ENCODE measurements at places on chromosomes 6 and 20.

DNA sequence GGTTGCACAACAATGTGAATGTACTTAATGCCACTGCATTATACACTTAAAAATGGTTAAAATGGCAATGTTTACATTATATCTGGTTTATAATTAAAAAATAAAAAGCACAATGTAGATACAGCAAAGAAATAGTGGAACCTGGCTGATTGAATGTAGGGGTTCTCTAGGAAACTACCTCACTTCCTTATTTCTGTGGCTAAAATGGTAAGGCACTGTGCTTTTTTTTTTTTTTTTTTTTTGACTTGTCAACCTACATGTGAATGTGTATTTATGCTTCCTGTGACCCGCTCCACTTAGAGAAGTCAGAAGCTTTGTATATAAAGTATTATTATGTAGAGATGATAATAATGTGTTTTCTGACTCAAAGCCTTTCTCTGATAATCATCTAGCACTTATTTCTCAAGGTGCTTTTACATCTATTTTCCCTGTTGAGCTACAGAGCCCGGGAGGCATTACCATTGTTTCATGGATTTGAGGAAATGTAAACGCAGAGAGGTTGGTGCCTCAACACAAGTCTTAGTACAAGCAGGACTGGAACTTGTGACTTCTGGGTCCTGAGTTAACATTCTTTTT is 55.0 kb downstream of the SOX4 start:
- DNase-seq: no peak

GRCh38 chr20:44649126-44649525 is 2.4 kb downstream of the ADA start:
- no peak for DNase-seq

GRCh38 chr20:40536808-40537207 is 152.2 kb downstream of the MAFB start:
- no peak for DNase-seq

DNA sequence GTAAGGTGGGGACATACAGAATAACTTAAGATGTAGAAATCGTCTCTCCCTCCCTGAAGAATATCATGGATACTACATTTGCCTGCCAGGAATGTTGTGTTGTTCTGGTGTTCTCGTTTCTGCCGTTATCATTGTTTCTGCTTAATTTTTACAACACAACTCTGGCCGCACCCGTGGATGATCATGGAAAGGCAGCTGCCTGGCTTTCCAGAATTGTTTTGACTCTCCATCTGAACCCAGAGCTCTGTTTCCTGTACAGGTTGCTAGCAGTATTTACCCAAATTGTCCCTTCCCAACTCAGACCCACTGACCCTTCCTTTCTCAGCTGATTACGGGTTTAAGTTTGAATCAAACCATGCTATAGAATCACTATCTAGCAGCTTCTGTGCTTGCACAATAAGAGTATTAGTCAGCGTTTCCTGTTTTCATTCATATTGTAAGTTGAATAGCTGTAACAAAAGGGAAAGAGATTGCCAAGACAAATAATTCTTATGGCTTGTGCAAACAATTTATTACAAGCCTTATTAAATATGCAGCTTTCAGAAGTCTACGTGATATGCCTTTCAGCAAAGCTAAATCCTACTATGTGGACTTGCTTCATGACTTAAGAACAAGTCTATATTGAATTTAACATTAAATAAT is 139.0 kb downstream of the MTHFD1L start:
- no peak for DNase-seq

DNA sequence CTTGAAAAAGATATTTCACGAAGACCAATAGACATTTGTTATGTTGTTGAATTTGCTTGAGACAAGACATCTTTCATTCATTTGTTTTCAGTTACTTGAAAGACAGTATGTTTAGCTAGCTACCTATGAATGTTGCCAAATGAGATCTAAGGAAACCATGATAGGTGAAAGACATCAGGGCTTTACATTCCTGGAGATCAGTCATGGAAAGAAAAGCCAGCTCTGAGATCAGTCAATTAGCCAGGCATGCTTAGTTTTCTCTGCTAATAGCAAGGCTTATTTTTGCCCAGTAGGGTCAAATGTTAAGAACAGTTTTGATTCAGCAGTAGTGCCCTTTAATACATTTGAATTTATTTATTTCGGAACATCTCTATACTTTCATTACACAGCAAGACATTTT is 116.5 kb upstream of the EDN1 start:
- DNase-seq: no peak

DNA sequence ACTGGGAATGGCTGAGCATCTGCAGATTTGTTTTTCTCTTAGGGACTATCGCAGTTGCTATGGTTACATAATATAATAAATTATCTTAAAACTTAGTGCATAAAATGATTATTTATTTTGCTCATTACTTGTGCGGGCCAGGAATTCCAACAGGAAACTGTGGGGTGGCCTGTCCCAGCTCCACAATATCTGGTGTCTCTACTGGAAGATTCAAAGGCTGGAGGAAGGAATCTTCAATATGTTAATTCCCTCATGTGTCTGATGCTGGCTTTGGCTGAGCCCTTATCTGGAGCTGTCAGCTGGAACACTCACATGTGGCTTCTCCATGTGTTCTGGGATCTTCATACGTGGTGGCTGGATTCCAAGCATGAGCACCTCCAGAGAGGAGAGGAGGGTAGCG is 23.9 kb upstream of the B3GAT2 start:
- DNase-seq: no peak

GRCh38 chr20:13396826-13397225 is 175.8 kb downstream of the ISM1 start:
- DNase-seq: no peak

- DNase-seq: no peak
These were observed 93.0 kb downstream of the ANKRD6 start for GRCh38 chr6:89525786-89526562.

DNA sequence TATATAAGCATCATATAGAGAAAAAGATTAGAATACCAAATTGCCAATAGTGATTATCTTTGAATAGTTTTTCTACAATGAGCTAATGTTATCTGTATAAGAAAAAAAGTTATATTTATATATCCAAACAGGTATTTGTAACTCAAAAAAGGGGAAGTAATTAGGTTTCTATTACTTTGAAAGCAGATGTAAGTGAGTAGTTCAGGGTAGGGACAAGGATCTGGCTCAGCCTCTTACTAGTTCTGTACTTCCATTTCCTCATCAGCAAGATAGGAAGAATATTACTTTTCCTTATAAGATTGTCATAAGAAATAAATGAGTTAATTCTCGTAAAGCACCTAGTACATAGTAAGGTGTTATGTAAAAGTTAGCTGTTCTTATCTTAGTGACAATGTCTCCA is 32.2 kb downstream of the AHI1 start:
- DNase-seq: no peak

GRCh38 chr6:152922706-152923105 is 60.1 kb downstream of the FBXO5 start:
- DNase-seq: no peak

DNA sequence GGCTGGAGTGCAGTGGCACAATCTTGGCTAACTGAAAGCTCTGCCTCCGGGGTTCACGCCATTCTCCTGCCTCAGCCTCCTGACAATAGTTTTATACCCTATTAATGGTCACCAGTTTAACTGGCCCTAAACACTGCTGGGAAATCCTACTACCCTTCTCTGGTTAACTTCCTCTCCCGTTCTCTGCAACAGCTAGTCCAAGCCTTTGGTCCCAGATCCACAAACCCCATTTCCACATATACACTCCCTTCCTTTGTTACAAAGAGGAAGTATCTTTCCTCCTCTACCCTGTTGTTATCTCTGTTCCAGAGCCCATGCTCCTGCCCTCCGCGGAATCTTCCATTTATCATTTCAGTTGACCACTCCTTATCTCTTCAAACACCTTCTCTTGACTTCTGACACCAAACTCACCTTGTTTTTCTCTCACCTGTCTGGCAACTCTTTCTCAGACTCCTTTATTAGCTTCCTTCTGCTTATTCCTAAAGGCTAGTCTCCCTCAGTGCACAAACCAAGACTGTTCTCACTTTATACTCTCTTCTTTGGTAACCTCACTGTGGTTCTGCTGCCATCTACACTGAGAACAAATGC is 25.0 kb upstream of the TBC1D22B start:
- no peak for DNase-seq

GRCh38 chr6:43389730-43390295 is 20.4 kb upstream of the ZNF318 start:
- no peak for DNase-seq

GRCh38 chr6:52994031-52994838 is 849 bp downstream of the GSTA4 start:
- DNase-seq: no peak

- no peak for DNase-seq
These were observed 44.8 kb downstream of the AGPAT4 start for GRCh38 chr6:161228921-161229591.

DNA sequence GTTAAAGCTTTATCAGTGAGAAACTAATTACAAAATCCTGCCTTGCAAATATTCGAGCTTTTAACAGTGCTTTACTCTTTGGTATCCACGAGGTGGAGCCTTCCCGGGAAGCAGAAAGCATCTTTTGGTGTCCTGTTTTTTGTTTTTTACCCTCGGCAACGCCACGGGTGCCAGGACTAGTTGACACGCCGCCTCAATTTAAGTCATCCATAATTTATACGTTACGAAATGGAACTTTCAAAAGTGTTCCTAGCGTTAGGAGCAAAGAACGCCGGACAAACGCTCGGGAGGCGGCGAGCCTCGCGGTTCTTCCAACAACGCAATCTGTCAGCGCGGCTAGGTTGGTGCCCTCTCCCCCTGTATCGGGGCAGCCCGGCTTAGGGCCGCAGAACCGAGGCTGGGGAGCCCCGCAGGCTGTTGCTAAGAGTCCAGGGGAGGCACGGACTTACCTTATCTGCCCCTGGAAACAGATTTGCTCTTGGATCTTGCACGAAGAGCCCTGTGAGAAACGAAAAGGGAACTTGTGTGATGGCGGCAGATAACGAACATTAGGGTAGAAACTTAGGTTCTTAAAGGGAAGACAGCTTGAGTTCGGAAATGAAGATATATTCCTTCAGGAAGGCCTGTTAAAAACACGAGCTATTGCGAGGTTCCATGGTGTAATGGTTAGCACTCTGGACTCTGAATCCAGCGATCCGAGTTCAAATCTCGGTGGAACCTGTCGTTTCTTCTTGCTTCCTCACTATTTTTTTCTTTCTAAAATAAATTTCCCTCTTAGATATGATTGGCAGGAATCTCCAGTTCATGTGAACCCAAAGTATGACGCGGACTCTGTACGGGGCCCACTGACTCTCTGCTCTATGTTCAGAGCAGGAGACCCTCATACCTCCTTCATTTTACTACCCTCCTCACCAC is 46.2 kb upstream of the ZNF184 start:
- DNase-seq: no peak

- DNase-seq: no peak
These were observed 446.8 kb downstream of the TFAP2B start for GRCh38 chr6:51265426-51265825.

DNA sequence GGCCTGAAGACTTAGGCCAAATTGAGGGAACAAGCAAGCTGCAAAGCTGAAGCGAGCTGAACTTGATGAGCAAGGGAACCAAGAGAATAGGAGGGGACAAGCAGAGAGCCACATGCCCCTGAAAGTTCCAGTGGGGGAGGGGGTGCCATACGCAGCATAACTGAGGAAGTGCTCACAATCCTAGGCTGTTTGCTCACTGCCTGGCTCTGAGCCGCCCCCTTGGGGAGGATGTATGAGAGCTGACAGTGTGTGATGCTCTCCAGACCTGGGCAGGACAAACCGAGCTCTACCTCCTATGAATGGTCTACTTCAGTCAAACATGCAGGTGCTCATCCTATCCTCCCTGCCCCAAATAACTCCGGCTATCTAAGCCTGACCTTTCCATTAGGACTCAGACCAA is 52.1 kb downstream of the FAXC start:
- DNase-seq: no peak

GRCh38 chr20:56437196-56437960 is 25.3 kb downstream of the CASS4 start:
- no peak for DNase-seq

- no peak for DNase-seq
These were observed 127.5 kb downstream of the SASH1 start for GRCh38 chr6:148470156-148470555.

GRCh38 chr6:18211338-18211737 is 53.0 kb downstream of the DEK start:
- DNase-seq: no peak

DNA sequence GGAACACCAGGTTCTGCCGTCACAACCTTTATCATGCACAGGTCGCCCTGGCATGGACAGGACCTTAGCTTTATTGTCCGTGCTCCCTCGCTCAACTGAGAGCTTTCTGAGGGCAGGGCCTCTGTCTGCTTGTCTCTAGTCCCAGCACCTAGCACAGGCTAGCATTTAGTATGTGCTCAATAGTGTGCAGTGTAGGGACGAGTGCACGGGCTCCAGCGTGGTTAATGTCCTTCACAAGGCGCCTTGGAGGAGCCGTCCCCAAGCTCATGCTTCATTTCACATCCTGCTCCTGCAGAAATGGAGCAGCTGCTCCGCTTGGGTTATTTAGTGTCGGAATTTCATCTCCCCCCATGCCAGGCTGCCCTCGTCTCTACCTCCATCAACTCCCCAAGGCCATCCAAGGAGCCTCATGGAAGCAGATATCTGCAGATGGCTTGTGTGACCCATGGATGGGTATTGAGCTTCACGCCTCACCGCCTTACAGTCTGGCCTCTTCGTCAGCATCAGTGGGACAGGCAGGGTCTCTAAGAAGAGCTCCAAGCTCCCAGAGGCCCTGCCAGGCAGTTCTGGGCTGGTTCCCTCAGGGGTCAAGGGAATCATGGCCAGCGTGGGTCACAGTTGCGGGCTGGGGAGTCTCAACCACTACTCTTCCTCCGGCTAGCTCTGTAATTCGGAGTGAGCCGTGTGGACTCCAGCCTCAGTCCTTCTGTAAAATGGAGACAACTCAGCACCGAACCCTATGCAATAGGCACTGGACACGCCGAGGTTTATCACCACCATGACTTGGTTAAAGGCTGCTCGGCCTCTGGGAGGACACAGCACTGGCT is 60.8 kb upstream of the APCDD1L start:
- DNase-seq: no peak

GRCh38 chr6:7215131-7215530 is 97.9 kb downstream of the SSR1 start:
- no peak for DNase-seq

- no peak for DNase-seq
These were observed 31.2 kb downstream of the PARD6B start for GRCh38 chr20:50762435-50763220.

DNA sequence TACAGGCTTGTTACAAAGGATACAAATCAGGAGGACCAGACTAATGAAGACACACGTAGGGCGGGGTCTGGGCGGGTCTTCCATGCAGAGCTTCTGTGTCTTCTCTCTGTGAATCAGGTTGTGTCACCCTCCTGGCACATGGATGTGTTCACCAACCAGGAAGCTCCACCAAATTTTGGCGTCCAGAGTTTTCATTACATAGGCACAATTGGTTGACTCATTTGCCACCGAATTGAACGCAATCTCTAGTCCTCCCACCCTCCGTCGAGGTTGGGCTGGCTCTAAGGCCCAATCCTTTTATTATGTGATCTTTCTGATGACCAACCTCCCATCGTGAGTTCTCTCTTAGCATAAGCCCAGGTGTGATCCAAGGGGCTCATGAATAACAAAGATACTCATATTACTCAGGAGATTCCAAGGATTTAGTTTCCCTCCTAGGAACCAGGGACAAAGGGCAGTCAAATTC is 36.3 kb upstream of the DDR1 start:
- no peak for DNase-seq
